NCI-H2107 (cell line): ENCODE measurements at places on chromosomes 4 and X.

- no peak for DNase-seq
Measured at GRCh38 chr4:13504374-13504773, 20.2 kb upstream of the RAB28 start.

DNA sequence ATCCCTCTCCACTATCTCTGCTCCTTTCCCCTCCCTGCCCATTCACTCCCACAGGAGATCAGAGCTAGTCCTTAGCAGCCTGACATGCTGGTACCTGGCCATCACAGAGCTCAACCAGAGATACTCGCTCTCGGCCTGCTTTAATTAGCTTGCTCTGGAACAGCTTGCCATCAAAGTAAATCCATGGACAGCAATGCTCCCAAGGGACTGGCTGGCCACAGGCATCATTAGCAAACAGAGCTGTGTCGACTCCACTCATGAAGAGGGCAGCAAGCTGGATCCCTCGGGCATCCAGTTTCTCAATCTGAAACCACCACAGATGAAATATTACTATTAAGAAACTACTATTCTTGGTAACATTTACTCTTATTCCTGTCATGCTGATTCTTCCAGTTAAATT, 43.4 kb upstream of the PHF8 start:
- DNase-seq = no peak

DNA sequence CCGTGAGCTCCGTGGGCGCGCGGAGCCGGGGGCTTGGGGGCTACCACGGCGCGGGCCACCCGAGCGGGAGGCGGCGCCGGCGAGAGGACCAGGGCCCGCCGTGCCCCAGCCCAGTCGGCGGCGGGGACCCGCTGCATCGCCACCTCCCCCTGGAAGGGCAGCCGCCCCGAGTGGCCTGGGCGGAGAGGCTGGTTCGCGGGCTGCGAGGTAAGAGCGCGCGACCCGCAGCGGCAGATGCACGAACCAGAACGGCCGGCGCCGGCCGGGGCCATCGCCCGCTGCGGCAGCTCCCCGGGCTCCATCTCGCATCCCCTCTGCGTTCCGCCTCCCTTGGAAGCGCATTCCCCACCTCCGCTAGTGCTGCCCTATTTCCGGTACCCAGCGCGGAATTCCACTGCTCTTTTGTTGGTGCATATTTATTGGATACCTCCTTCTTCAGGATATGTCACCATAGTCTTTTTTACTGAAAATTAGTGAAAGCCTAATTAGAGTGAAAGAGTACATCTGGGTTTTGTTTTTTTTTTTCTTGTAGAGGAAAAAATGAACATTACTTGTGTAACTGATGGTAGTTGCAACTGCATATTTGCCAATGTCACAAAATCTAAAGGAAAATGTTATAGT, 797 bp downstream of the PKD2 start:
- DNase-seq = peak; percentile 7

GRCh38 chr4:82380344-82380743, 6.6 kb upstream of the HNRNPD start:
- DNase-seq = no peak

GRCh38 chrX:119605464-119606279, 552 bp downstream of the NKRF start:
- peak; percentile 4 for DNase-seq

DNA sequence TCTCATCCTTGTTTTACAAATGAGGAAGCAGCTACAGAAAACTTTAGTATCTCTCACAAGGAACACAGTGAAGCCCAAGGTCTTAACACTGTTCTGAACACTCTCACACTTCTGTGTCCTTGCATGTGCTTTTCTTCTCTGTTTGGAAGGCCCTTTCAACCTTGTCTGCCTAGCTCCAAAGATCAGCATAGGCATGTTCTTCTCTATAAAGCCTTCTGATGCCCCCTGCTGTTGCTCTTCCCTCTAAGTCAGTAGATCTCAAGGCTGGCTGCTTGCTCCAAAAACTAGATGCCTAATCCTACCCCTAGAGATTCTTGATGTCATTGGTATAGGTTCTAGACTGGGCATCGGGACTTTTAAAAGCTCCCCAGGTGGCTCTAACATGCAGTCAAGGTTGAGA, 5.9 kb downstream of the APOO start:
- peak; percentile 51 for DNase-seq

GRCh38 chr4:74038425-74039314, at the start of gene CXCL3:
TSS of gene CXCL3 (minus strand) at chr4:74038689. CDS start at chr4:74038611, 78 bp downstream.
- no peak for DNase-seq

DNA sequence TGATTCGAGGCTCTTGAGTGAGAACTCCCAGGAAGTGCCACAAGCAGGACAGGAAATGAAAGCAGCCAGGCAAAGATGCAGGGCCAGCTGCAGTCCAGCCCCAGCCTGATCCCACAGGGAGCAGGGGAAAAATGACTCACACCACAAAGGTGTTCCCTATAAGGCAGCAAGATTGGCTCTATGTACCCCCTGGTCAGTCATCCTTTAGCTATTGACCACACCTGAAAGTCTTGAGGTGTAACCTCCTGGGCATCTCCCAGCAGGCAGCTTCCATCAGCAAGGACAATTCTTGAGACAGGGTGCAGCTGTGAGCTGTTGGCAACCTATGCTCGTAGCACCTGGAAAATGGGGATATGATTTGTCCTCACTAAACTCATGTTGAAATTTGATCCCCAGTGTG, 27.9 kb upstream of the EXOC1L start:
- DNase-seq = no peak
